Naive B cell (primary cell): ENCODE measurements at places on chromosomes 16 and 17. TPM values are rescaled to one million over a fixed set of nuclear protein-coding genes. Genes with fewer than 3 reads are reported as not detected.

The IRX5 gene
- not detected for polyA plus RNA-seq

The NPW gene
- polyA plus RNA-seq: not detected

The UTS2R gene
- not detected for polyA plus RNA-seq

The SLFN12 gene
- polyA plus RNA-seq: 1.9 TPM

The PRAC2 gene
- polyA plus RNA-seq: not detected

The NTN1 gene
- 0.06 TPM for polyA plus RNA-seq

The CCDC137 gene
- 16.4 TPM for polyA plus RNA-seq

The WNT3 gene
- 0.06 TPM for polyA plus RNA-seq

The CCL14 gene
- polyA plus RNA-seq: not detected

The TMEM235 gene
- not detected for polyA plus RNA-seq

The METTL2A gene
- 8.8 TPM for polyA plus RNA-seq

The MARCHF10 gene
- not detected for polyA plus RNA-seq
